ENCODE measurements at places on chromosomes 1 and 21.

- no peak for DNase-seq
These were observed 641.5 kb upstream of the PLXNA2 start for GRCh38 chr1:208885650-208886049.

DNA sequence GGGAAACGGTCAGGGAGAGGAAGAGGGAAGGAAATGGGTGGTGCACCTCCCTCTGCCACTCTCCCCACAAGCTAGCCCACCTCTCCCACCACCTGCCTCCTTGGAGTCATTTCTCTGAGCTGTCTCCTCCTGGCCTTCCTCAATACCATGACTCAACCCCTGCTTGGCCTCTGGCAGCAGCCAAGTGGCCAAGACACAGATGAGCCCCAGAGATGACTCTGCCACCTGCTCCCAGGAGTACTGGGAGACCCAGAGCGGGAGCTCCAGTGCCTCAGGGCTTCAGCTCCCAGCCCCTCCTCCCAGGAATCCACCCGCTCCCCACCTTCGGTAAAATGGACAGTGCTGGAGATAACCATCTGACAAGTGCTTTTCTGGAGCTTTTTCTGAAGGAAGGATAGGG lies 2.6 kb downstream of the S100A16 start:
- DNase-seq: no peak

DNA sequence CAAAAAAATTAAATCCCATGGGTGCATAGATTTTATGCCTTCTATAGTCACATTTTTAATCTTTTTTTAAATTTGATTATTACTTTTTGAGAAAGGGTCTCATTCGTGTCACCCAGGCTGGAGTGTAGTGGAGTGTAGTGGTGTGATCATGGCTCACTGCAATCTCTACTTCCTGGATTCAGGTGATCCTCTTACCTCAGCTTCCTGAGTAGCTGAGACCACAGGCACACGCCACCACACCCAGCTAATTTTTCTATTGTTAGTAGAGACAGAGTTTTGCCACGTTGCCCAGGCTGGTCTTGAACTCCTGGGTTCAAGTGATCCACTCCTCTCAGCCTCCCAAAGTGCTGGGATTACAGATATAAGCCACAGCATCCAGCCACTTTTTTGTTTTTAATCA lies 10.4 kb downstream of the CBR3 start:
- DNase-seq: no peak

DNA sequence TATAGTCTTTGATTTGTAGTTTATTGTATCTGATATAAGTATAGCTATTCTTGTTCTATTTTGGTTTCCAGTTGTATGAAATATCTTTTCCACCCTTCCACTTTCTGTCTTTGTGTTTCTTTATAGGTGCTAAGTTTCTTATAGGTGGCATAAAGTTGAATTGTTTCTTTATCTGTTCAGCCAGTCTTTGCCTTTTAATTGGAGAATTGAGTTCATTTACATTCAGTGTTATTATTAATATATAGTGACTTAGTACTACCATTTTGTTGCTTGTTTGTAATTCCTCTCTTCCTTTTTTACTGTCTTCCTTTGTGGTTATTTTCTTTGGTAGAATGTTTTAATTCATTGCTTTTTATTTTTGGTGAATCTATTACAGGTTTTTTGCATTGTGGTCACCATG lies 77.7 kb downstream of the MAGI3 start:
- no peak for DNase-seq

GRCh38 chr1:38788341-38789336 lies 70.9 kb downstream of the RRAGC start:
- DNase-seq: no peak

DNA sequence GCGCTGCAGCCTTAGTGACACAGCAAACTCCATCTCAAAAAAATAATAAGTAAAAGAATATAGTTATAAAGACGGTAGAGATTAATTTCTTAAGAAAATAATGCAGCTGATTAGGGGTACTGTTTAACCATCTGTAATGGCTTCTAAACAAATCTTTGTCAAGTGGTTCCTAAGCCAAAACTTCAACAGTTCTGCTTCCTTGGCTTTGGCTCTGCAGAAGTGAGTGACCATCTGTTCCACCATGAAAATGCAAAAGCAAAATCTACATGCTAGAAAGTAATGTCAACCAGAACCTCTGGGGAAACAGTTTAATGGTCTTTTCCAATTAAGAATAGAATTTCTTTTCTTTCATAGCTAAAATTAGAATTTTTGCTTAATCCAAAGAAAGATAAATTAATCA lies 8.3 kb upstream of the SH2D5 start:
- DNase-seq: no peak

GRCh38 chr1:221774054-221774842 lies 32.4 kb upstream of the DUSP10 start:
- DNase-seq: no peak

- DNase-seq: no peak
These were observed 55.0 kb upstream of the SERBP1 start for GRCh38 chr1:67485046-67485811.

DNA sequence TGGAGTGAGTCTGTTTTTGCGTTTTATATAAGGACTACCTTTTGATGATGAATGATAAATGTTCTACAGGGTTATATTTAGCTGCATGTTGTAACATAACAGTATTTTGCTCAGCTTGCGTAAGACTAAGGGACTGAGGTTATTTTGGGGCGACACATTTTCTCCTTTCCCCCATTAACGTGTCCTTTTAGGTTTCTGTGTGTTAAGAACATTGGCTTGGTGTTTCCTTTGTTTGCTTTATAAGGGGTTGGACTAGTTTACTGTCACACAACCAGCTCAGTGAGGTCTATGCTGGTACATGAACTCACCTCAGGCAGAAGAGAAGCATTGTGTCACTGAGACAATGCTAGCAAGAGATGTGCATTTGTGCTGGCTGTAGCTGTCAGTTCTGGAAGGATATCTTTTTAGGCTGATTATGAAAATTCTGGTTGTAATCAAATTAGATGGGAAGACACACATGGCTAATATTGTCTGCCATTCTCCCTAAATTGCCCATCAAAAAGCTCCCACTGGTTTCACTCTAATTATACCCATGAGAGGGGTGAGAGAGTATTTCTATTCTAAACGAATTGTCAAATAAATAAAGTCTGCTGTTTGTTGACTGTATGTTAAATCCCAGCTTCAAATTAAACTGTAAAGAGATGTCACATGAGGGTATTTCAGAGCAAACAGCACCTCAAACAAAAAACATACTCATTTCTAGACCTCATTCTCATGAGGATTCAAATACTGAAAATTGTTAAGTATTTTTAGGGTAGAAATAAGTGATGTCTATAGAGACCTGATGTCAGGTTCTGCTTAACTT lies 62.6 kb downstream of the CDC14A start:
- no peak for DNase-seq

- no peak for DNase-seq
These were observed 4.4 kb upstream of the PRDM15 start for GRCh38 chr21:41883582-41883981.

GRCh38 chr1:175410560-175410959 lies 218.0 kb upstream of the KIAA0040 start:
- DNase-seq: no peak

DNA sequence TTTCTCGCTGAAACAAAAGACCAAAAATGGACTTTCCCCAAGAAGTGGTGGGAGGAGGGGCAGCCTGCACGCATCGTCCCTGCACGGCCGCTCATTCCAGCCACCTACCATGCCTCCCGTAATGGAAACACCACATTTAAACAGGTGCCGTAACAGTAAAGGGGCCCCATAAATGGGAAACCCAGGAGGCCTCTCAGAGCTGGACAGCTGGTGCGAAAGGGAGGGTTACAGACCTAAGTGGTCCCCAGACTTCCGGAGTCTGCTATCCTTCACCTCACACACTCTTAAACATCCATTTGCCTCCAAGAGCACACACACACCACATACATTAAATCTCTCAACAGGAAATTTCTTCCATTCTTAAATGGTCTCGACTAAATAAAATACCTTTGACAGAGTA lies 120.7 kb upstream of the SOD1 start:
- no peak for DNase-seq

DNA sequence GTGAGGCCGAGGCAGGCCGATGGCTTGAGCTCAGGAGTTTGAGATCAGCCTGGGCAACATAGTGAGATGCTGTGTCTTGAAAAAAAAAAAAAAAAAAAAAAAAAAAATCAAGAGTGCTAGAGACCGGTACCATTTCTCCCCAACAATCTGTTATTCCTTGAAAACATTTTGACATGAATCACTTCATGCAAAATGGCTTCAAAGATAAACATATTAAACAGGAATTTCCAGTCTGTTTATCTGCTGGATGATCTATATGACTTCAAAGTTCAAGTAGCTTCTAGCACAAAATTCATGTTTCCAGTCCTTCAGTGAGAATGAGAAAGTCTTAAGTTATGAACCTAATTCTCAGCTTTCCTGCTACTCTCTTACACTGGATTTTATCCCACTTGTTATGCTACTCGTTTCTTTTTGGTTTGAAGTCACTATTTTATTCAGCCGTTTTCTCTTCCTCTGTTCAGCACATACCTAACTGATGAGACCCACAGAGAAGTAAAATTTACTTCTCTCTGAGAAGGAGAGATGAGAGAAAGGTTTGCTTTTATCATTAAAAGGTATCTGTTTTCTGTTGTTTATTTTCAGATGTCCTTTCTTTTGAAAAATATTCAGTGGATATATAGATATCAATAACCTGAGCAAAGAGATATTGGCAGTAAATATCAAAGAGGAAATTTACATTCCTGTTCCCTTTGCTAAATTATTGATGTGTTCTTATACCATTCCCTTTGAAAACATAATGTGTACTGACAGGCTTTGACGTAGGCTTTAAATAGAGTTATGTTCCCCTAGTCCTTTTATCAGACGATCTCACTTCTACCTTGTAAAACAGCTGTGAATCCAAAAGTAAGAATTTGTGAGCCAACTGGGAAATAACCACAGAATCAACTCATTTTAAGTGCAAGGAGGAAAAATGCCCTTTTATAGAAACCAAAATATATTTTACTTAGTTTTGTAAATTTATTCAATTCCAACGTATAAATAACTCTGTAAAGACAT lies 38.2 kb downstream of the CD46 start:
- no peak for DNase-seq

- DNase-seq: no peak
These were observed 3.9 kb downstream of the PSMB2 start for GRCh38 chr1:35637401-35637809.

GRCh38 chr1:22562584-22563583 lies at the start of gene EPHA8:
EPHA8 (plus strand) TSS chr1:22563489; CDS start chr1:22563636, 147 bp downstream.
- DNase-seq: no peak

- no peak for DNase-seq
These were observed 100.8 kb upstream of the SLC45A1 start for GRCh38 chr1:8217011-8217711.

- DNase-seq: no peak
These were observed 305.5 kb upstream of the PKN2 start for GRCh38 chr1:88378560-88378959.

DNA sequence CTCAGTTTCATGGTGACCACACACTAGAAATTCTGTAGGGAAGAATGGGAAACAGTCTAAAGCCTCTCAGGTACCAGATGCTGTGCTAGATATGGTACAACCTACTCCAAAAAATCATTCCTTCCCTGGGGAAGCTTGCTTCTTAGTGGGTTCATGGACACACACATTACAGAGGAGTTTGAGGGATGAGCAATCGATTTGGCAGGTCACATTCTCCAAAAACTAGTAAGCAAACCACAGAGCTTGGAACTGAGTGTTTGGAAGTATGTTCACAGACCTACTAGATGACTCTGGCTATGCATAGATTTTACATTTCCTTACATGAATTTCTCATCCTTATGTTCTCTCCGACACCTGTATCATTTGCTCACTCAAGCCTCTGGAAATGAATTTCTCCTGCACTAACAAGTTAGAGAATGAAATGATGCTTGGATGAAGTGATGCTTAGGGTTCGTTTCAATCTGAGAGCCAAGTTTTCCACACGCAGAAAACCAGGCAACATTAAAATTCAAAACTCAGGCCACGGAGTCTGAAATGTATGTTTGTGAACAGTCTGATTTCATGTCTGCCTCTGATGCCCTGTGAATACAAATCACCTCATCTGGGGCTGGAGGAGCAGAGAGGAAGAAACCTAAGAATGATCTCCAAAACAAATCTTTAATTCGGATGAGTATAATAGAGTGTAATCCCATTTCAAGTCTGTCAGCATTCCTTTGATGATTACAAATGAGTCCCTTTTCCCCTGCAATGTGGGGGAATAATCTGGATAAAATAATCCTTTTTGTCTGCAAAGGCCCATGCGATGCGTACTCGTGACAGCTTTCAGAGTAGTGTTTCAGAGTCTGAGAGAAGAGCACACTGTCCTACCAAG lies 11.0 kb downstream of the EVA1C start:
- no peak for DNase-seq

GRCh38 chr1:235470741-235471439 lies 33.4 kb downstream of the B3GALNT2 start:
- no peak for DNase-seq

DNA sequence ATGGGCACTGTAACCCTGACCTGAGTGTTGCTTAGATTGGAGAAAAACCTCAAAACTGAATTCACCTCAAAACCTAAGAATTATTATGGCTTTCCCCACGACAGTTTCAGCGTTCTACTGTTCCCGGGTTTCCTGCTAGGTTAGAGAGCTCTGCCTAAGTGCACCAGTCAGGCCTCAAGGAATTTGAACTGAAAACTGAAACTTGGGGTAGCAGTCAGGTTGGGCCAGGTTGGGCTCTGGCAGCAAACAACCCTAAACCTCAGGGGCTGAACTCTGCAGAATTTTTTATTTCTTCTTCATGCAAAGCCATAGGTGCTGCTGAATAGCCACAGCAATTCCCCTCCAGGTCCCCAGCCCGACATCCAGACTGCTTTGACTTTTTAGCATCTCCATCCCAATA lies 437.0 kb upstream of the PROX1 start:
- DNase-seq: no peak

DNA sequence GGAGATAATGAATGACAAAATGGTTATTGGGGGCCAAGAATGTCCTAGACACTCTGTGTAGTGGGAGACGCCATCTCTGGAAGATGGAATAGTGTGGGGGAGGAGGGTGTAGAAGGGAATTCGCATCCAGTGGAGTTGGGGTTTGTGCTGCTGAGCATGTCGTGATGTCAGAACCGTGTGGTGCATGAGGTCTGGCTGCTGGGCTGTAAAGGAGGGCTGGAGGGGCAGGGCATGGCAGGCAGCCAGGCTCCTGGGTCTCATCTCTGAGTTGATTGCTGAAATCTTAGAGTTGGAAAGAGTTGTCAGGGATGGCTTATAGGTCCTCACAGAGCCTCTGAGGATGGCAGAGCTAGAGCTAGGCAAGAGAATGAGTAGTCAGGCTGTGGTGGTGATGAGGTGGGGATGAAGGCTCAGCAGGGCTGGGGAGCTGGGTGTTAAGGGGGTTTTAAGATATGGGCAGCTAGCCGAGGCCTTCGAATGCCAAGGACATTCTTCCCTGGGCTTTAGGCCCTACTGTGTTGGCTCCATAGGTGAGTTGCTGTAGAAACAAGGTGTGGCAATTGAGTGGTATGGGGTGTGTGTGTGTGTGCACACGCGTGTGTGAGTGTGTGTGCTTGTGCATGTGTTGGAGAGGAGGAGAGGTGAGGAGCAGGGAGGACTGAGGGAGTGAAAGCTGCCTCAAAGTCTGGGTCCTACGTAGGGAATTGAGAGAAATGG lies 1.9 kb downstream of the PPFIA4 start:
- no peak for DNase-seq

DNA sequence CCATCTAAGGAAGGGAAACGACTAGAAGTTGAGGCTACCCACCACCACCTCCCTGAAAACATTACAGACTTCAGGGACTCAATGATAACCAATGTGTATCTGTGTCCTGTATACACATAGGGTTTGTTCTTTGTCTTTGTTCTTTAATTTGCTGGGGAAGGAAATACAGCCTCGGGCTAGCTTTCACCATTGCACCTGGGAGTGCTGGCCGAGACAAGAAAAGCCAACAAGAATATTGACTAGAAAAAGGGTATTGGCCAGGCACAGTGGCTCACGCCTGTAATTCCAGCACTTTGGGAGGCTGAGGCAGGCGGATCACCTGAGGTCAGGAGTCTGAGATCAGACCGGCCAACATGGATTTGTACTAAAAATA lies 50.4 kb downstream of the MDM4 start:
- DNase-seq: no peak
